ENCODE measurements at places on chromosomes 5 and 9. TPM values are rescaled to one million over a fixed set of nuclear protein-coding genes. Genes with fewer than 3 reads are reported as not detected.

Gene MLANA
- not detected for total RNA-seq

Gene IFNA4
- total RNA-seq, result not detected

Gene PLPPR1
- total RNA-seq, result not detected

Gene SLC4A9
- total RNA-seq, result not detected

Gene MOB3B
- 0.15 TPM for total RNA-seq

Gene SOHLH1
- not detected for total RNA-seq

Gene REEP2
- 8.4 TPM for total RNA-seq

Gene PRELID2
- 20.7 TPM for total RNA-seq

Gene SPATA31C1
- not detected for total RNA-seq

Gene TAF11L3
- total RNA-seq, result not detected

Gene C9orf50
- 0.44 TPM for total RNA-seq

Gene DOCK8
- 0.44 TPM for total RNA-seq

Gene TAF11L5
- not detected for total RNA-seq

Gene GABRA1
- not detected for total RNA-seq

Gene ISL1
- total RNA-seq, result not detected

Gene CEP72
- total RNA-seq, result 3.6 TPM

Gene TMEM8B
- total RNA-seq, result 7.4 TPM

Gene FLT4
- total RNA-seq, result 0.15 TPM

Gene PIGO
- 13.6 TPM for total RNA-seq

Gene SLC6A3
- under 0.01 TPM for total RNA-seq

Gene MEIKIN
- not detected for total RNA-seq

Gene ELOVL7
- total RNA-seq, result 0.33 TPM

Gene DEPDC1B
- total RNA-seq, result 1.7 TPM

Gene HNRNPH1
- 686 TPM for total RNA-seq

Gene CDH9
- total RNA-seq, result not detected

Gene INSYN2B
- total RNA-seq, result 14.6 TPM

Gene APBA1
- total RNA-seq, result 21.0 TPM

Gene AJM1
- total RNA-seq, result 1.6 TPM

Gene OR2K2
- total RNA-seq, result not detected

Gene SMC2
- total RNA-seq, result 30.7 TPM

Gene NMUR2
- total RNA-seq, result not detected

Gene LECT2
- total RNA-seq, result not detected

Measured in smooth muscle cell of trachea (primary cell).